GM23248 (cell line): ENCODE measurements at places on chromosomes 5 and 9. TPM values are rescaled to one million over a fixed set of nuclear protein-coding genes. Genes with fewer than 3 reads are reported as not detected.
A peak's percentile ranks its signal among the peaks of the same experiment; 100 is the strongest.

- no peak for DNase-seq
Observed at GRCh38 chr5:138138949-138139780, at the start of gene NME5. NME5 (minus strand) TSS chr5:138139428; CDS start chr5:138138780, 648 bp downstream.

GRCh38 chr5:35771300-35771699, 85.4 kb upstream of the IL7R start:
- peak; percentile 87 for DNase-seq

GRCh38 chr5:129057329-129057728, 37.2 kb upstream of the ISOC1 start:
- DNase-seq: no peak

DNA sequence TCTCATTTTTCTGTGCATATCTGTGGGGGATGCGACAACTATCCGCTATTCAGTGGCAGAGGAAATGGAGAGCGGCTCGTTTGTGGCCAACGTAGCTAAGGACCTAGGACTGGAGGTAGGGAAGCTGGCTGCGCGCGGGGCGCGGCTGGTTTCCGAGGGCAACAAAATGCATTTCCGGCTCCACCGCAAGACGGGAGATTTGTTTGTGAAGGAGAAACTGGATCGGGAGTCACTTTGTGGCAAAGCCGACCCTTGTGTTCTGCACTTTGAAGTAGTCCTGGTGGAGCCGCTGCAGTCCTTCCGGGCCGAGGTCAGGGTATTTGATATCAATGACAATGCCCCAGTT, 320 bp downstream of the PCDHB1 start:
- DNase-seq: no peak

ECM2 gene
- 2.4 and 2.8 TPM in 2 replicates for polyA plus RNA-seq

ANKRD18A gene
- not detected in 2 replicates for polyA plus RNA-seq

GRCh38 chr5:2767089-2767488, 15.6 kb upstream of the IRX2 start:
- DNase-seq: no peak

DNA sequence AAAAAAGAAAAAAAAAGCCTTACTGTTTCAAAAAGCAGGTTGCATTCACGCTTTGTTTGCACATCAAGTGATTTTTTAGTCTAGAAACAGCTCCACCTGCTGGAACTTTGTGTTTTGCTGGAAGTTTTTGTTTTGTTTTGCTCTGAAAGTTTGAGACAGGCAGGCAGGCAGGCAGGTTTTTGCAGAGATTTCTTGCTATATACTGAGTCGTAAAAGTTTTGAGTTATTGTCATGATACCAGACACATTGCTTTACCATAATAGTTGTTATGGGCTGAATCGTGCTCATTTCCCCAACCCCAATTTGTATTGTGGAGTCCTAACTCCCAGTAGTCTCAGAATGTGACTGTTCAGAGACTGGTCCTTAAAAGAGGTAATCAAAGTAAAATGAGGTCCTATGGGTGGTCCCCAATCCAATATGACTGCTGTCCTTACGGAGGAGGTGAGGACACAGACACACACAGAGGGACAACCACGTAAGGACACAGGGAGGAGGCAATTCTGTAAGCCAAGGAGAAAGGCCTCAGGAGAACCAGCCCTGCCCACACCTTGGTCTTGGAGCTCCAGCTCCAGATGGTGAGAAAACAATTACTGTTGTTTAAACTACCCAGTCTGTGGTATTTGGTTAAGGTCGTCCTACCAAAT, 20.9 kb downstream of the OR2Y1 start:
- DNase-seq: peak; percentile 54

UBE2R2 gene
- polyA plus RNA-seq: 16.0 and 18.1 TPM in 2 replicates

DNA sequence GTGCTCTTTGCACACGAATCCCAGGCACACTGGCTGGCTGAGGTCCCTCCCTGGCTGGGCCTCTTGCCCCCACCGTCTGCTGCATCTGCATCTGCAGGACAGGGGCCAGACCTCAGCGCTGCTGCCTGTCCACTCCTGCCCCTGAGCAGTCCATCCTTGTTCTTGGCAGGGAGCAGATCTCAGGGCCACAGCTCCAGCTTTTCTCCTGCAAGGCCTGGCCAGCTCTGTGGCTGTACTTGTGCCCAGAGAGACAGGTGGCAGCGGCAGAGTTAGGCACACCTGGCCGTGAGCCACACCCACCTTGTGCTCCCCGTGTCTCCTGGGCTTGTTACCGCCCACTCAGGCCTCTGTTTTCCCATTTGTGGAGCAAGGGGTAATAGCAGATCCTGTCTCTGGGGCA, 13.9 kb downstream of the NEK6 start:
- DNase-seq: no peak

DNA sequence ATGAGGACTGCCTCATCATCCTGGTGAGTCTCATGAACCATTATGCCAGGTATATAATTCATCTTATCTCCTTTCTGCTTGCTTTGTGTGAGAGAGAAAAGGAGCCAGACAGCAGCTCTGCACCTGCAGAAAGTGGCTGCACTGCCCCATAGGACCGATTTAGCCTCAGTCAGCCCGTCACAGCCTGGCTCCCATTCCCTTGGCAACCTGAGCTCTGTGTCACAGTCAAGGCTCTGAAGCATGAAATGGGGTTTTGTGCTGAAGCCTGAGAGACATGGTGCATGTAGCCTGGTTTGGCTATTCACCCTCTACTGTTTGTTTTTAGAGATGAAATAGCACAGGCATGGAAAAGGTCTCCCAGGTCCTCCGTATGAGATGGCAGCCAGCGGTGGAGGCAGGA, 198.3 kb downstream of the KCTD16 start:
- DNase-seq: no peak

FST gene
- 56.0 and 85.0 TPM in 2 replicates for polyA plus RNA-seq

DNA sequence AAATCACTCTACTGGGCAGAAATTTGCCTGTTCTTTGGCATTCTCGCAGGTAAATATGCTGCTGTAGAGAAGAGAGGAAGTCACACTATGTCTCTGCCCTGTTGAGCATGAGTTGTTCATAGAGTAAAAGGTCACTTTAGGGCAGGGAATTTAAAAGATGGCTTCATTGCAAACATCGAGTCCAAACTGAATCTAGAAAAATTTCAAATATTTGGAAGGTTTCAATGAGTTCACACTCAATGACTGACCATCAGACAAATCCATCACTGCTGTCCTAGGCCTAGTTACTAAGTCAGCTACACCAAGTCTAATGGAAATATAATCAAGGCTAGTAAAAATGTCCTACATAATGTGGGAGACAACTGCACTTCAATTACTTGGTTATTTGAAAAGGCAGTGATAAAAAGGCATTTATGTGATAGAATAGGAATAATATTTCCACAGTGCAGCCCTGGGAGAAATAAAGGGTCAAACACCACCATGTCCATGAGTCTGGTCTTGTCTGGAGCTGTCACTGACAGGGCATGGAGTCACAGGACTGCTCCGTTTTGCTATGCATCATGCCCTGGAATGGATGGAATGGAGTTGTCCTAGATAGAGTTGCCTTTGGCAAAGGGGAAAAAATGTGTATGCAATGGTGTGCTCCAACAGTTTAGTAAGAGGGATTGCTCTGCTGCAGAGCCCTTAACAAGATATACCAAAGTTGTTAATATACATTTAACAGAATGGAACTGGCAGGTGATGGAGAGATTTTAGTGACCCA, 218.5 kb upstream of the DAPK1 start:
- DNase-seq: peak; percentile 70

DNA sequence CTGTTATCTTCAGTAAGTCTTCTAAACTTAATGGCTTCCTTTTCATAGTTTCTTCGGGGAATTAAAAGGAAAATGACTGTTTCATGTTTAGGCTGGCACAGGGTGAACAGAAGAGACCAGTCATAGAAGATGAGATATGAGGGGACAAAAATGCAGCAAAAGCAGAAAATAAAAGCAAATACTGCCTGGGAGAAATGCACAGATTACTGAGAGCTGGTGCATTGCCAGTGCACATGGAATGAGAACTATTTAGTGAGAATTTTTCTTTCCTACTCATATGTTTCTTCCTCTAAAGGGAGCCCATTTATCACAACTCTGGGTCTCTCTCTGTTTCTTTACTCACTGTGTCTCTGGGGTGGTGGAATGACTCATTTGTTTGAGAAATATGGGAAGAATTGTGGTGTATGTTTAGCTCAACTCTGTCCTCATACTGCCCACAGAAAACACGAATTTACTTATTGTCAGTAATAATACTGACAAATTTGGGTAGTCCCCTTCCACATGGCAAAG, 25.9 kb upstream of the ANKRD55 start:
- peak; percentile 95 for DNase-seq

TRIM14 gene
- 7.8 and 8.0 TPM in 2 replicates for polyA plus RNA-seq
